ENCODE measurements at places on chromosomes 5 and 9.

DNA sequence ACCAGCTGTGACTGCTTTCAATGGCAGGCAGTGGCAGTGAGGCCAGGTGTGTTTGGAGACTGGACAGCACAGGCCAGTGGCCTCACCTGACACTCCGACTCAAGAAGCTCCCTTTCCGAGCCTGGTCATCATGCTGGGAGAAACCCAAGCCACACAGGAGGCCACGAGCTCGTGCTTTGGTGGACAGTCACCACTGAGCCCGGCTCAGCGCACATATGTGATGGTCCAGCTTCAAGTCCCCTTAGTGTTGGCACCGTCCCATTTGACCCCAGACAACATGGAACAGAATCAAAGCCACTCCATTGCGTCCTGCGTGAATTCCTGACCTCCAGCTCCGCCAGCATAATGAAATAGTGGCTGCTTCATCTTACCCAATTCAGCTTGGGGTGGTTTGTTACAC, 64.0 kb upstream of the PPP1R26 start:
- no peak for DNase-seq

GRCh38 chr9:137902646-137903045, 25.1 kb downstream of the CACNA1B start:
- DNase-seq, result no peak

DNA sequence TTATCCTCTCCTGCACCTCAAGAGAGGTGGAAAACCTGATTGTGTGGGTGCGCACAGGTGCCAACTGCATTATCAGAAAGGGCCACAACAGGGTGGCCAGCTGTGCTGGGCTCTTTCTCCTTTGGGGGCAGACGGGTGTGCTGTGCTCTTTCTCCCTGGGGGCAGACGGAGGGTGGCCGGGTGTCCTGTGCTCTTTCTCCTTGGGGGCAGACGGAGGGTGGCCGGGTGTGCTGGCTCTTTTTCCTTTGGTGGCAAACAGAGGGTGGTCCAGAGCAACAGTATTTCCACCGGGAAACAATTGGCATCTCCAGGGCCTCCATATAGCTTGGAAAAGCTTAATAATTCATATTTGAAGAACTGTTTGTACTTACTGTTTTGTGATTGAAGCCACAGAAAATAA, 6.8 kb downstream of the LMX1B start:
- DNase-seq, result no peak

- no peak for DNase-seq
Observed at GRCh38 chr9:107636571-107637381, 147.2 kb upstream of the KLF4 start.

DNA sequence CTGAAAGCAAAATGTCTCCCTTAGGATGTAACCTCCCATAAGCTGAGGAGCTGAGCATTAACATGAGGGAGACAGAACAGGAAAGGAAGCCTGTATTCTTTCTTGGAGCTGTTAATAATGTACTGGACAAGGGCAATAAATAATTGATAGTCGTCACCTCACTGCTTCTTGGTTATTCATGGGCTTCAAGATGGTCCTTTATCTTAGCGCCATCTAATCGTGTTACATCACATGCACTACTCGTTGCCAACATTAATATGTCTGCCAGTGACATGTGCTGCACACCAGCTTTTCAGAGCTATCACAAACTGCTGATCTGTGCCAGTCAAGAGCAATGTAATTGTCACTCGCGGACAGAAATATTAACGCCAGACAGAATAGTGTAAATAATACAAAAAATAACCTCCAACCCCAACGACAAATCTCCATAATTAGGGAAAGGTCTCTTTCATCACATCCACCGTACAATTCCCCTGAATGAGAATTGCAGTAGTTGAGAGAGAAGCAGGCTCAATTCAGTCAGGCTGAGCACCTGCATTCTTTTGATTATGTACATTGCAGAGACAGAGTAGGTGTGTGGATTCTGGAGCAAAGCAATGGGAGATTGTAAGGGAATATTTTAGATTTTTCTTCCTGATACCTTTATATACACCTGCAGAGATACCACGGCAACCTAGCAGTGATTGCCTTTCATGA, 267.1 kb downstream of the SPATA31D1 start:
- no peak for DNase-seq

DNA sequence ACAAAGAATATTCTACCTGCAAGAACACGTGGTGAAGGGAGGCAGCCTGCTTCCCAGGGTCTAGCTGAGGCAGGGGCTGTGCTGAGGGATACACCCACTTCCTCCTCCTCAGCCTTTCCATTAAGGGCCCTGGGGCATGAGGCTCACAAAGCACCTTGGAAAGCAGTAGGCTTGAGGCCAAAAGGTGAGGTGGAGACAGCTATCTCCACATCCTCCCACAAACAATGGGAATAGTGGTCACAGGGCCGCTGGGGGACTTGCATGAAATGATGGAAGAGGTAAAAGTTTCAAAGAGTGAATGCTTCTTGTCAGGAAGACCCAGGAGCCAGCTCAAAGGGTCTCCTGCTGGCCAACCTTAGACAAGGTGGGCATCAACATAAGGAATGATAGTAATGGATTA, 207.9 kb downstream of the CDK5RAP2 start:
- peak; percentile 32 for DNase-seq

DNA sequence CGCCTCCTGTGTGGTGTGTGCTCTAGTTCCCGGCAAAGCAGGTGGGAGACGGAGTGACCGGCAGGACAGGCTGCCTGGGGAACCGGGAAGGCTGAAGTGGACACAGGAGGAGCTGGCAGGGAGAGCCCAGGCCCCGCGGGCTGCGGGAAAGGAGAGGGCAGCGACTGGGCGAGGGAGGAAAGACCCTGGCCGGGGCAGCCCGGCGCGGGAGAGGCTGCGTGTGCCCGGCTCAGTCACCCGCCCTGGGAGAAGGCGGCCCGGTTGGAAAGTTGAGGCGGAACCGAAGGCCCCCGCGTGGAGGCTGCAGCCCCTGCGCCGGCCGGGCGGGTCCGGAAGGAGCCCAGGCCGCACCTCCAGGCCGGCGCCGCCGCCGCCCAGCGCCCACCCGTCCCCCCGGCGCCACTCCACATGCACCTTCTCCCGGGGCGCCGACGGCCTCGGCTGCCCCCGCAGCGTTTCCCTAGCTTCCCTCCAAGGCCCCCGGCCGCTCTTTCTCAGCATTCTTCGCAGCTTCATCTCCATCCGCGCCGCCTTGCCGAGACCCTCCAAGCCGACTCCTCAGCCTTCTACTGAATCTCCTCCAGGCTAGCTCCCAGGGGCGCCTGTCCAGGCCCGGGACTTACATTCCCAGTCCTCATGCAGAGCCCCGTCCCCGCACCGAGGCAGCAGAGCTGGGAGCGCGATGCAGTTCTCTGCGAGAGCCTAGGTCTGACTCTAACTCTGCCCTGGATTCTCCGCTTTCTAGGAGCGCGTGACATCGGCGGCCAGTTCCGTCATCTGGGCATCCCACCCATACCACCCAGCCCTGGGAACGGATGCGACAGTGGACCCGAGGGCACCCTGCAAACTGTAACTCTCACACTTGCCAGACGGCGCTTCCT, 152.0 kb downstream of the ERCC6L2 start:
- DNase-seq, result no peak

GRCh38 chr5:37839407-37840052, at the start of gene GDNF:
Gene GDNF (minus strand): TSS chr5:37840041. CDS start chr5:37834796, 5,245 bp downstream.
- peak; percentile 69 for DNase-seq

DNA sequence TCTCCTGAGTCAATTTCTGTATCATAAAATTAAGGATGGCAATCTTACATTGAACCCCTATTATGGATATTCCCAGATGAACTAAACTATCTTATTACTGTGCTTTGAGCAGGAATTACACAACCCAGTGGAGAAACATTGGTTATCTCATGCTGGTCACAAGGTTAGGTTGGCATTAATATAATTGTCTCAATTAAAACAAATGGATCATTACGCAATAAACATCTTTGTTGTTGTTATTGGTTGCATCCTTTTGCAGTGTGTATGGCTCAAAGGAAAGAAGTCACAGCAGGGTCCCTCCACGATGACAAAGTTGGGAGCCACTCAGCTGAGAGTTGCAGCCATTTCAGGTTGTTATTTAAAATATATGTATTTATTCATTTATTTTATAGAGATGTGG, 297.0 kb upstream of the KLF4 start:
- no peak for DNase-seq

GRCh38 chr9:2158766-2159430, 143.8 kb downstream of the SMARCA2 start:
- no peak for DNase-seq

- DNase-seq, result no peak
Observed at GRCh38 chr5:35618781-35619180, 1.1 kb downstream of the SPEF2 start.

DNA sequence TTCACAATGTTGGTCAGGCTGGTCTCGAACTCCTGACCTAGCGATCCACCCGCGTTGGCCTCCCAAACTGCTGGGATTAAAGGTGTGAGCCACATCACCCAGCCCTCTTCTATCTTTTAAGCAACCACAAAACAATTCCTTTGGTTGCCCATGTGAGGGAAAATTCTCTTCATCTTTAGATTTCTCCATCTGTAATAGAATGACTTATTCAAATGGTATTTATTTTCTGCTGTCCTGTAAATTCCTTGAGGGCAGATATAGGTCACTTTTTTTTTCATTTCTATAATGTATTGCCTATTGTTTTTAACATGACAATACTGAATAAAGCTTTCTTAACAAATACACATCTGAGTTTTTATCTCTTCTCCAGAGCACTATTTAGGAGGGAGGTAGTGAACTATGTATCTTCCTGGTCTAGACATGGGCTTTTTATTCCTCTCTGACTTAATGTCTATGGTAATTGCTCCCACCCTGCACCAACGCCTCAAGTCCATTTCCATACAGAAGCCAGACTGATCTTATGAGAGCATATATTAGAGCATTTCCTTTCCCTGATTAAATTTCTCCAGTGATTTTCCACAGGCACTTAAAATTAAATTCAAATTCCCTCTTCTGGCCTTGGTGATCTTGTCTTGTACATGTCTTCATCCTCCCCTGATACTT, 595.6 kb downstream of the CAAP1 start:
- no peak for DNase-seq

- no peak for DNase-seq
Observed at GRCh38 chr5:111855356-111855755, 98.4 kb upstream of the NREP start.

DNA sequence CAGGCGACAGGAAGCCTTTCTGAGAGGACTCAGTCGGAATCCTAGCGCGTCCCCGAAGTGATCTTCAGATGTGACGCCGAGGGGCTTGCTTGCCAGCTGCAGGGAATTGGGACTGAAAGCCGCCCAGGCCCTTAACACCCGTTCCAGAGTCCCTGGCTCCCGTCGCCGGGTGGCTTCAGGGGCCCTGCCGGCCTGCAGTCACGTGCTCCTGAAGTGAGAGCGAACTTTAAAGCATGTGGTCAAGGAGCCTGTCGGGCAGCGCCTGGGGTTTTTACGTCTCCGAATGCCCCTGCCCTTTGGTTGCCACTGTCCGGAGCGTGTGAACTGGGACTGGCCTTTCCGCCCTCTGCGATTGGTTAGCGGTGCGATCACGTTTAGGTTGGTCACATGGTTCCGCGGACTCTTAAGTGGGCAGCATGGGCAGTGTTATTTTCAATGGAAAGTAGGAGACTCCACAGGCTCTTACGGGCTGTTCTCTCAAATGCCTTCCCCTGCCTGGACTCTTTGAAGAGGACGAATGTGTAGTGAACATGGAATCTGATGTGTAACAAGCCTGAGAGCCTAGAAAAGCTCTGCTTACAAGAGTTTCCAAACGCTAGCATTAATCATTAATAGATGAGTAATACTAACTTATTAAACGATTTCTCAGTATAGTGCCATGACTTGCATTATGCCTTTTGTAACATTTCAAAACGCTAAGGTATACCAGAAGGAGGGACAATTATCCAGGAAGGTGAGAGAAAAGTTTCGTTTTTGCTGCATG, 1.9 kb downstream of the VLDLR start:
- peak; percentile 58 for DNase-seq

- no peak for DNase-seq
Observed at GRCh38 chr9:136667214-136667939, 4.7 kb downstream of the EGFL7 start.

DNA sequence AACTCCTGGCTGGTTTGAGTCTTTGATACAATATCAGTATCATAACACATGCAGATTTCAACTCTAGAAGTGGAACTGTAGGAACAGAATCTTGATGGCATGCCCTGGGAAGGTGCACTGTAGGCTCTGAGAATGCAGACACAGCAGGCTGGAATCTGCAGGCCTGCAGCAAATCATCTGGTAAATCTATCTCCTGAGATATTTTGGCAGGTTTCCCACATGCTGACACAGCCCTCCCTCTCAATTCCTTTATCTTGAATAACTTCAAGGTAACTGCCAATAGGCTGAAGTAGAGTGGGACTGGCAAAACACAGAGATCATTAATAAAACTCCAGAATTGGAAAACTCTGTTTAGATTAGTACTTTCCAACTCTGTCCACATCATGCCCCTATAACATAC, 177.8 kb upstream of the PCSK5 start:
- DNase-seq, result no peak

GRCh38 chr5:16781828-16782626, 154.1 kb downstream of the MYO10 start:
- no peak for DNase-seq

GRCh38 chr9:118652258-118652657, 717.0 kb downstream of the BRINP1 start:
- no peak for DNase-seq

GRCh38 chr9:136193127-136193890, 11.6 kb downstream of the LHX3 start:
- DNase-seq, result no peak

- no peak for DNase-seq
Observed at GRCh38 chr9:136979769-136980587, 2.7 kb downstream of the PTGDS start.

- DNase-seq, result peak; percentile 37
Observed at GRCh38 chr5:140402258-140403074, 833 bp downstream of the ANKHD1 start.

- DNase-seq, result no peak
Observed at GRCh38 chr9:127977009-127977883, 3.5 kb downstream of the EEIG1 start.

- no peak for DNase-seq
Observed at GRCh38 chr9:131868766-131869165, 128.9 kb upstream of the RAPGEF1 start.

DNA sequence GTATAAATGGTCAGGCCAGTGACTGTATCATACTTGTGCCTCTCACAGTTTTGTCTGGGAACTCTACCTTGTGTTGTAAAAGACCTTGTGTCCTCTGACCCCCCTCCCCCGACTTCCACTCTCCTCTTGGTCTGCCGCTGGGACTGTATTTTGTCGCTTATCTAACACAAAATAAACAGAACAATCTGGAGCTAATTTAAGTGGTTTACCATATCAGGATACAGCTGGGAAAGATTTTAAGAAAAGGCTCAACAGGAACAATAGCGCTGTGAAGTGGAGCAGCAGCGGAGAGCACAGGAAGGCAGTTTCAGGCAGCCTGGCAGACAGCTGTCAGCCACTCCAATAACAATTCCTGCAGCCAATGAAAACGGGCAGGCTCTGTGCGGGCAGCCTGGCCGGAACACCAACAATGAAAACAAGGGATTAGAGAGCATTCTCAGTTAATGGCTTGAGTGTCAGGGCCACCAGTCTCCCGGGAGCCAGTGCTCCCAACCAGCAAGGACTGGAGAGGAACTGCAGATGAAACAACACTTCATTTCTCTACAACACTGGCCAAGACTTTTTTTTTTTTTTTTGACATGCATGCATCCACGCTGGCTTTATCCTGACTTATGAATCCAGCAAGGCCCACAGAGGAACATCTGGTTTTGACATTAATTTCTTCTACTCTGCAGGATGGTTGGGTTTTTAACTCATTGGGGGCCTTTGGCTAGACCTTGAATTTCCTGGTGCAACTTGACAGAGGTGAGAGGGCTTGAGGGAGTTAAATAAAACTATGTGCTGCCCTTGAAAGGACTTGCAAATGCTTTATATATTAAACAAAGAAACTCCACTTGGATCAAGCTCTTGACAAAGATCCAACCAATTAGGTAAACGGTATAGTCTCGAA, 76.7 kb downstream of the ARSB start:
- DNase-seq, result peak; percentile 86

Measured in tibial artery (tissue), 4 donors.